ENCODE measurements at places on chromosomes 4 and X.
A peak's percentile ranks its signal among the peaks of the same experiment; 100 is the strongest.

GRCh38 chrX:131763674-131764073, 219.8 kb downstream of the OR13H1 start:
- DNase-seq: no peak

- no peak for DNase-seq
Measured at GRCh38 chr4:5660185-5660584, 48.2 kb downstream of the EVC2 start.

DNA sequence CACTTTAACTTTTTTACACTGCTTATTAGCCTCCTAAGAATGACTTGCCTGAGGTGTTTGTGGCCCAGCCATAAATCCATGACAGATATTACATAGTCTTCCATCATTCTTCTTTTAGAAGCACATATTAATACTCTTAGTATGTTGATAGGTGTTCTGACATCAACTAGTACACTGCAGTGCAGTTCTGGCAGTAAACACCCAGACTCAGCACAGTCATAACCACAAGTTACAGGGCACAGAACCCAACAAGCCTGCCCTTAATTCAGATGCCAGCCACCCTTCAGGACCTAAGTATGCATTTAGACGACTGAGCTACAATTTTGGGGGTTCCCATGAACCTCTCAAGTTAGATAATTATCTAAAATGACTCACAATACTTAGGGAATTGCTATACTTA, 36.5 kb upstream of the GUCY1B1 start:
- no peak for DNase-seq

DNA sequence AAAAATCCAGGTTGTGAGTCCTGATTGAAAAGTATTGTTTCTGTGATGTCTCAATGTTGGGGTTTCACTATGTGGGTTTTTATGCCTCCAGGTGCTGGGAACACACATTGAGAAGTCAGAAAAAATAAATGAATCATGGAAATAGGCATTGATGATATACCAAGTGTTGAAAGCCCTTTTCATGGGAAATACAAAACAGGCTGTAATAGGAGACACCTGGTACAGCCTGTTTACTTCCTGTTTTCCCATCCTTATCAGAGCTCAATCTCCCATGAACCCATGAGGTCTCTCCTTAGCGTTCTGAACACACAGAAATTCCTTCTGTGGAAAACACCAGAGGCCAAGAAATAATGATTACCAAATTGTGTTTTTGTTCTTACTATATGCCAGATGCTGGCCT, 106.3 kb upstream of the BOD1L1 start:
- no peak for DNase-seq

DNA sequence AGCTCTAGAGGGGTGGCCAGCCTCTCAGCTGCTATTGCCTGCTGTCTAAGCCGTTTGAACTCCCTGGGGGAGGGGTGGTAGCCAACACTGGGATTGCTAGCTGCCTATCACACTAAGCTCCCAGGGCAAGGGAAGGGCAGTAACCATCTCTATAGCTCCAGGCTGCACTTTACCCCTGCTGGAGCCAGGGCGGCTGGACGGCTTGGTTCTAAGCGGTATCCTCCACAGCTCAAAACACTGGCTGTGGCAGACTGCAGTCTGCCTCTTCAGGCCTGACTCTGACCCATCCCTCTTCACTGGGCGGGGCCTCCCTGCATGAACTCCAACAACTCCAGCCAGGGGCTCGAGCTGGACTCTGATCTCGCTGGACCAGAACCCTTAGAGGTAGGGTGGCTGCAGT, 55.3 kb upstream of the GNRHR start:
- DNase-seq: no peak

- DNase-seq: no peak
Measured at GRCh38 chr4:107888237-107888636, 43.1 kb upstream of the CYP2U1 start.

DNA sequence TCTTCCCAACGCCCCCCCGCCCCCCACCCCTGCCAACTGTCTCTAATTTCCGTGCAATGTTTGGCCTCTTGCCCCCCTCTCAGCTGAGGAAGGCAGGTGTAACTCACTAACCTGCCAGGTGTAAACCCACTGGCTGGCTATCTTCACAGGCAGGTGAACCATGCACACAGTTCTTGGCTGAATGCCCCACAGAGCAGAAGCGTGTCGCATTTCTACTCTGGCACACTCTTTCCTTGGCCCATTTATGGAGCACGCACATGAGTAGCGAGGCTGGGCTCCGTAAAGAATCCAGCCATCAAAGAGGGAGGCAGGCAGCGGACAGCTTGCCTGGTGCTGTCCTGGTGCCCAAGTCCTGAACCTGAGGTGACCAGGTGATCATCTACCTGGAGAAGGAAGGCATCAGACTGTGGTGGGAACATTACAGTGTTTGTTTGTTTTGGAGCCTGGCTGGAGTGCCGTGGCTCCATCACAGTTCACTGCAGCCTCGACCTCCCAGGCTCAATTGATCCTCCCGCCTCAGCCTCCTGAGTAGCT, 39.2 kb upstream of the CRMP1 start:
- DNase-seq: no peak

DNA sequence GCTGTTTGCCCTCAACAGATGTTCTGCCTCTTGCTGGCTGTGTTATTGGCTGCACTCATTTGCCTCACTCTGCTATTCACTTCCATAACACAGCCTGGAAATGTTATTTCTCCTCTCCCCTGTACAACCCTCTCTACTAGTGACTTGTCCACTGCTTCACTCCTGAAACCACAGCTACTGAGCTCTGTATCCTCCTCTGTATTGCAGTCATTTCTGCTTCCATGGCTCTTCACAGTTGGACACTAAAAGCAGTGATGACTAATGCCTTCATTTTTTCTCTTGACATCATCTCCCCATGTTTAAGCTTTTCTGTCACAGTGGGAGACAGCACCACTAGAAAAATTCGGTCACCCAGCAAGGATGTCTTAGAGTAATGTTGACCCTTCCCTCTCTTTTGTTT, 123.0 kb upstream of the PPP1R2C start:
- DNase-seq: peak; percentile 63

DNA sequence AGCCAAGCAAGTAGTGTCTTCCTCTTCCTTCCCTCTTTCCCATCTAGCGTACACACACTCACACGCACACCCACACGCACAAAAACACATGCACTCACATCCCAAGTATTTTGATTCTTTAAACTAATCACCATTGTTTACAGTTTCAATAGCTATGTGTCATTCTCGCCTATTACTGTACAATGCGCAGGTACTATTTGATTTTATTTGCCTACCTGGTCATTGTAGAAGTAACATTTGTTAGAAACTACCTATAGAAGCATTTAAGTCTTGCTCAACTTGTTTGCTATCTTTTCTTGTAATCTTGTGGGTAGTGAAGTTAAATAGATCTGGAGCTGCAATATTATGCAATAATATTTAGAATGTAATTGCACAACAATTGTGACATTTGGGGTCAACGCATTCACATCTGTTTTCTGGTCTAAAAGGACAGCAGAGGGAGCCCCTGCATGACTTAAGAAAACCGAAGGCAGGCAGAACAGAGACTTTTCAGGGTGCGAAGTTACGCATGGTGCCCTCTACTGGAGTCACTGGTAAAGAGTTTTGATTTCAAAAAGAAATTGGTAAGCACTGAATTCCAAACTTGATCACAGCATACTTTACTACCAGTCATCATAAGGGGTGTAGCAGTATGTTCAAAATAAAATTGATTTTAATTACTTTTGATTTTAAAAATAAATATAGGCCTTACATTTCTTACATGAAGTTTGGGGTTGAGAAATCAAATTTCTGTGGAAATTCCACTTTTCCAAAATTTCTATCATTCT, 503.3 kb upstream of the FAM241A start:
- DNase-seq: peak; percentile 89

- no peak for DNase-seq
Measured at GRCh38 chrX:37638047-37638446, 47.5 kb upstream of the XK start.

- DNase-seq: no peak
Measured at GRCh38 chr4:77002321-77003107, 53.0 kb downstream of the SEPTIN11 start.

GRCh38 chr4:10662937-10663336, 21.6 kb downstream of the CLNK start:
- no peak for DNase-seq

DNA sequence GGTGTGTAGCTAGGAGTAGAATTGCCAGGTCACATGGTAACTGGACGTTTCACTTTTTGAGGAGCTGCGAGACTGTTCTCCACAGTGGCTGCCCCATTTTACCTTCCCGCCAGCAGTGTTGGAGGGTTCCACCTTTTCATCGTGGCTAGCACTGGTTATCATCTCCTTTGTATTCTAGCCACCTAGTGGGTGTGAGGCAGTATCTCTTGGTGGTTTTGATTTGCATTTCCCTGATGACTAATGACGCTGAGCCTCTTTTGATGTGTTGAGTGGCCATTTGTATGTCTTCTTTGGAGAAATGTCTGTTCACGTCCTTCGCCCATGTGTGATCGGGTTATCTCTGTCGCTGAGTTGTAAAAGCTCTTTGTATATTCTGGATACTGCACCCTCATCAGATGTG, 10.6 kb downstream of the ABCD1 start:
- DNase-seq: no peak

DNA sequence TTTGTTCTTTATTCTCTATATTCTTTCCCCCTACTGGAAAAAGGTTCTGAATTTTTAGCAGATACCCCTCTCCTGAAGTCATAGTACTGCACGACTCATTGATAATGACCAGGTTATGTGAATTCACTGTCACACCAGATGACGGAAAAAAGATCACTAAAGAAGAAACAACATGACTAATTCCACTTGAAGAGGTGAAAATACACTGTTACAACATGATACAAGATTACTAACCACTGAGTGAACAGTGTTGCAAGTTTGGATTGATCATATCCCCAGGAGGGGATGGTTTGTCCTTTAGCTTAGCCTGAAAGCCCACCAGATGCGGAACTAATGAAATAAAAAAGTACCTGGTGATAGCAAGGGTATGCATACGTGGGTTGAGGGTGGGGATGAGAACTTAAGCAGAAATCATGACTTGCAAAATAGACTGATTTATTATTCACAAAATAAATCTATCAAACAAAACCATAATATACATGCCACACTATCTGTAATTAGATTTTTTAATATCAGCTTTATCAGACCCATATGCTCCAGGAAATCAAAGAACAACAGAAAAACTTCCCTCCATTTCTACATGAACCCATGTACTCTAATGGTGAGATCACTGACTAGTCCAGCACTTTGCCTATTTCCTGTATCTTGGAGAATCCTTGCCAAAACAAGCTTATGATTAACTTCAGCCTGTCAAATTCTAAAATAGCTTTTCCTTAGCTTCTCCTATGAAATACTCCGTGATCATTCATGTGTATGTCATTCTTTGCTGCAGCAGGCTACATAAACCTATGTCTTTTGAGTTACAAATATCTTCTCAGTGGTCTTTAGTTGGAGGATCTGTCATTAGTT, 257.4 kb upstream of the AGA start:
- DNase-seq: peak; percentile 16

- no peak for DNase-seq
Measured at GRCh38 chr4:105598787-105599186, 46.4 kb downstream of the ARHGEF38 start.

DNA sequence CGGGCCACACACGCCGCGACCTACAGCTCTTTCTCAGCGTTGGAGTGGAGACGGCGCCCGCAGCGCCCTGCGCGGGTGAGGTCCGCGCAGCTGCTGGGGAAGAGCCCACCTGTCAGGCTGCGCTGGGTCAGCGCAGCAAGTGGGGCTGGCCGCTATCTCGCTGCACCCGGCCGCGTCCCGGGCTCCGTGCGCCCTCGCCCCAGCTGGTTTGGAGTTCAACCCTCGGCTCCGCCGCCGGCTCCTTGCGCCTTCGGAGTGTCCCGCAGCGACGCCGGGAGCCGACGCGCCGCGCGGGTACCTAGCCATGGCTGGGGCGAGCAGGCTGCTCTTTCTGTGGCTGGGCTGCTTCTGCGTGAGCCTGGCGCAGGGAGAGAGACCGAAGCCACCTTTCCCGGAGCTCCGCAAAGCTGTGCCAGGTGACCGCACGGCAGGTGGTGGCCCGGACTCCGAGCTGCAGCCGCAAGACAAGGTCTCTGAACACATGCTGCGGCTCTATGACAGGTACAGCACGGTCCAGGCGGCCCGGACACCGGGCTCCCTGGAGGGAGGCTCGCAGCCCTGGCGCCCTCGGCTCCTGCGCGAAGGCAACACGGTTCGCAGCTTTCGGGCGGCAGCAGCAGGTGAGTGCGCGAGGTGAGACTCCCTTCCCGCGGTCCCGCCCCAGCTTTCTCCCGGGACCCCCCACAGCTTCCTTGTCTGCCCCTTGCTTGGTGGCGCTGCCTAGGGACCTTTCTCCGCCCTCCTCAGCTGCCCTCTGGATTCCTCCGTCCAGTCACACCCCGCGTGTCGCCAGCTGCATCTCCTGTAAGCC, 678 bp downstream of the BMP3 start:
- no peak for DNase-seq

DNA sequence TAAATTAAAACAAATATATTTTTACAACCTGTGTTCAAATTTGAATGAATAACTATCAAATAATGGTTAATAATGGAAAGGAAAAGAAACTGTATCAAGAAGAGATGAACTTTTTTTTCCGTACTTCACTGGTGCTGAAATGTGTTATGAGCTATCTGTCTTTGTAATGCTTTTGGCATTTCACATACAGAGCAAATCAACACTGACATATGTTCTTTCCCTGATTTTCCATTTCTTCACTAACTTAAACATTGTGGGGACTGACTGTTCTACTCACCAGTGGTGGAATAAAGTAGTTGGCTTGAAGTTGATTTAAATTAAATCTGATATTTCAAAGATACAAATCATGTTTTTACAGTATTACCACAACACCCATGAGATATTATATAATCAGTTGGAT, 304.0 kb upstream of the BMP3 start:
- no peak for DNase-seq

DNA sequence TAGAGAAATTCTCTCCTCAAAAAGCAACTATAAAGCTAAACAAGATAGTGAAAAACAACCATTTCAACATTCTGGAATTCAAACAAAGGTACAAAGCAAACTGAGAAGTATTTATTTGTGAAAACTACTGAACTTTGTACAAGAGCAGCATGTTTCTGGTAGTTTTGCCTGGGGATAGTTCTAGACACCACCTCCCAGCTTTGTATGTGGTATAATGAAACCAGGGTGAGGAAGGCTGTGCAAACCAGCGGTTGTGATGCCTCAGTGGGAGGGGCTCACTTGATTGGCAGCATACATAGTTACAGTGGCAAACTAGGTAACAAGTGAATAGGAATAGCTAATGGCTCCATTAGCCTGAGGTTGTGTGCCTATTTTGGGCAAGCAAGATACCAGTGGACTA, 18.6 kb upstream of the FRMD7 start:
- DNase-seq: no peak

DNA sequence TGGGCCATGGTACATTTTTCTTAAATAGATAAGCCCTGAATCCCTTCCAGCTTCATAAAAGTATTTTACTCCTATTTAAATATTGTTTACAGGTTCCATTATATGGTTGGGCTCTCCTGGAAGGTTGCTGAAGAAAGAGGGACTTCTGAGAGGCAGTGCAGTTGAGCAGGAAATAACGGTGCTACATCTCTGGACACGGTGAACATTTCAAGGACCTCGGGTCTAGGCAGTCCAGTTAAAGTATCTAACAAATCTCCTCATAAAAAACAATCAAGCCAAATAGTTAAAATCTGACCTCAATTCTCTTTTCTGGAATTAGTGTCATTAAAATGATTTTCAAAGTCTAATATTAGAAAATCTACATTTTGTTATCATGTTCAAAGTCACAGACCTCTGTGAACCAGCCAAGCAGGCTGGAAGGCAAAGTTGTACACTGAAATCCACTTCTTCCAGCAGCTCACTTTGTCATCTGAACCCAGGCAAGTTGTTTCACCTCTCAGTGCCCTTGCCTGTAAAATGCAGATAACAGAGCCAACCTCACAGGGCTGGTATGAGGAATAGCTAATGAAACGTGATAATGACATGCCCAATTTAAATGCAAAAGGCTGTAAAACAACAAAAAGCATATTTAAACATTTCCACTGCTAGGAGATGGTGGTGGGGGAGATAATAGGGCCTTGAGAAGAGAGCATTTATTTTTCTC, 267.0 kb upstream of the KLF3 start:
- DNase-seq: no peak
